CMK (cell line): ENCODE measurements at places on chromosomes 1 and 21.
A peak's percentile ranks its signal among the peaks of the same experiment; 100 is the strongest.

DNA sequence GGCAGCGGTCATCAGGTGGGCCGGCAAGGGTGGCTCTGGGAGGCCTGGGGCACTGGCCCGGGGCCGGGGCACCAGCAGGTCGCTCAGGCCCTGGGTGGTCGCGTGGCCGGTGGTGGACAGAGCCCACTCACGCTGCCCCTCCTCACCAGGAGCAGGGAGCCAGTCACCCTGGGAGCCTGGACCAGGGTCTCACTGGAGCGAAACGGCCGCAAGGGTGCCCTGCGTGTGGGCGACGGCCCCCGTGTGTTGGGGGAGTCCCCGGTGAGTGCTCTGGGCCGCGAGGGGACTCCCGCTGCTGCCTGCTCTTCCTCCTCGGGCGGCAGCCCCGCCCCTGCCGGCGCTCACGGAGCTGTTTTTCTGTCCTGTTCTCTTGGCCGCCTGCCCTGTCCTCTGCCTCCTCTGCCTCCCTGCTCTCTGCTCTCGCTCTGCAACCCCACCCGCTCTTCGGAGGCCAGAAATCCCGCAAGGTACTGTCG, 23.5 kb downstream of the RNF223 start:
- no peak for DNase-seq

DNA sequence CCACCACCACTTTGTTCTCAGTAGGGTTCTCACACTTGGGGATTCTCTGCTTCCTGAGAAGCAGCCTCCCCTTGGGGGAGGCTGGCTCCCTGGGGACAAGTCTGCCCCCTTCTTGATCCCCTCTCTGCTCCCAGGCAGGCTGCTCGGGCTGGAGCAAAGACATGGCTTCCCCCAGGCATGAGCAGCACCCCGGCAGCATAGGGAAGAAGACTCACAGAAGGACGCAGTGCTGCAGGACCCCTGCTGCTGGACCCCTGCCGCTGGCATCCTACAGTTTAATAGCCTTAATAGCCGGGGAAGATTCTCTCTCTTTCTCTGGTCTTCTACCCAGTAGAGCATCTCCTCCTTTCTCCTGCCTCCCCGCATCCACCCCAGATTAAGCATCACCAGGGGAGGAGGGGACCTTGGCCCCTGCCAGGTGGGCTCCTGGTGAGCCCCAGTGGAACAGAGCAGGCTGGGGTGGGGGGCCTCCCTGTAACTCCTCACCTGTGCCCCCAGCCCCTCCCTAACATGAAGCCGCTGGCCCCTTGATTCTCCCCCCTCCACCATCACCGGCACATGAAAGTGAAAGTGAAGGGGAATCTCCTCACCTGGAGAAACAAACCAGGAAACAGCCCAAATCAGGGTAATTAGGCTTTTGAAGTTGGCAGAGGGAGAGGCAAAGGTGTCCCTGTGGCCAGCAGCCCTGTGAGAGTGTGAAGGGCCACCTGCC, 2.5 kb downstream of the WNT3A start:
- DNase-seq, result no peak

GRCh38 chr1:168138134-168138533, 1.4 kb upstream of the GPR161 start:
- no peak for DNase-seq

DNA sequence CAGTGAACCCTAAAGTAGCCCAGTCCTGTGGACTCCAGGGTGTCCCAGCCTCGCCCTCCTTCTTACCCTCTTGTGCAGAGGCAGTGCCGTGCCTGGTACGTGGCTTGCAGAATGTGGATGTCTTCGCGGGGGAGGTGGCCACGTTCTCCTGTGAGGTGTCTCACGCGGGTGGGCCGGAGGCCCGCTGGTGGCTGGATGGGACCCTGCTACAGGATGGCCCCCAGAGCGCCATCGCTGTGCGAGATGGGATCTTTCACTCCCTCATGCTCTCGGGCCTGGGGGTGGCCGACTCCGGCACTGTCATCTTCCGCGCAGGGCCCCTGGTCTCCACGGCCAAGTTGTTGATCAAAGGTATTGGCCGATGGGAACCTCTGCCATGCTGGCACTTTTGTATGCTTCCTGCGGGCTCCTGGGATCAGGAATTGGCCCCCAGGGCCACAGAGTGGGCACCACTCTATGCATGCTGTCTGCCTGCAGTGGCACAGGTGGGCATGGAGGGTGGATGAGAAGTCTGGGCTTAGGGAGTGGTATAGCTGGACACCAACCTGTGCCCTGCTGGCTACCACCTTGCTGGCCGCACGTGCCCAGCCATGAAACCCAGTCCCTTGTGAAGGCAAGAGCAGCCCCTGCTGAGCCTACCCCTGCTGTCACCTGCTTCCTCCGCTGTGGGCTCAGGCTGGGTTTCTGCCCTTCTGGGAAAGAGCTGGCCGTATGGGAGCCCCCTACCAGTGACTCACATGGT, 92.9 kb downstream of the TRIM11 start:
- no peak for DNase-seq

DNA sequence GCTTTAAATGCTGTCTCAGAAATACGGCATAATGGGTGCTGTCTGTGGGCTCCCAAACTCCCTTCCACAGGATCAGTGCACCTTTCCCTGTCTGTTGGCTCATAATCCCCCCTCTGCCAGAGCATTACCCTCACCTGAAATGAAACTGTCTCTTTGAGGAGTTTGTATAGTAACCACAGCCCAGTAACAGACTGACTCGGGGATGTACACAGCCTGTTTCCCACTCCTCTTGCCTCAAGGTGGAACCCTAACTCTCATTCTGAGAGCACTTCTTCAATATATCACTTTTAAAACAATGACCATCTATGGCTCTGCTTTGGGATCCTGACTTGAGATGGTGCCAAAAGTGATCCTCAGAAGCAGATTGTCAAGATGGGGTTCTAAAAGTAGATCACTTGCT, 332.5 kb downstream of the AMY1C start:
- DNase-seq, result no peak

DNA sequence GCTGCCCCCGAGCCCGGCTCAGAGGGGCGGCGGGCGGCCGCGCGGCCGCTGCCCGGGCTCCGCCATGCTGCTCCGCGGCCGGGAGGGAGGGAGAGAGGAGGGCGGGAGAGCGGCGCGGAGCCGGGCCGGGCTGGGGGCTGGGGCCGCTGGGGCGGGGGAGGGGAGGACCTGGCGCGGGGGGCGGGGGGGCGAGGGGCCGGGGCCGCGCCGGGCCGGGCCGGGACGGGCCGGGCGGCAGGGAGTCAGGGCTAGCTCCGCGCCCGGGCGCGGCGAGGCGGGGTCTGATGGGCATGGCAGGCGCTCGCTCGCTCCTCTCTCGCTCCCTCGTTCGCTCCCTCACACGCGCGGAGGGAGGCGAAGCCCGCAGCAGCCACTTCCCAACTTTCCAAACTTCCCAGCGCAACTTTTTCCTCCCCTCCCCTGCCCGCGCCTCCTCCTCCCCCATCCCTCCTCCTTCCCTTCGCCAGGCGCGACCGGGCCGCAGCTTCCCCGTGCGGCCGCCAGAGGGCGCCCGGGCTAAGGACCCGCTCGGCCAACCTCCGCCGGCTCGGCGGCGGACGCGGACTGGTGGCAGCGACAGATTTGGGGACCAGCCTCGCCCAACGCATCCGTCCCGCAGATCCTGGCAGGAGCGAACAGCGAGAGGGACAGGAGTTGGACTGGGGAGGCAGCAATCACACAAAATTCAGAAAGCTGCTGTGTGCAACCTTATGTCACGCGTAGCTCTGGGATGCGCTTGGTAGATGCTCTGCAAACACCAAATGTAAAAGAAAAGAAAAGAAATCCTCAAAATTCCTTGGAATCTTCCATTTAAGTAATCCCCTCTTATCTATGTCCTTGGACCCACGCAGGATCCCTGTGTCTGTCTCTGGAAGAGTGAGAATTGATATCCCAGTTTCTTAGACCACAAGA, at the start of gene TRABD2B:
TSS of gene TRABD2B (minus strand) at position 97 of the 912 bp plus-strand sequence.
- peak; percentile 21 for DNase-seq

GRCh38 chr21:39851002-39851618, 16.1 kb upstream of the PCP4 start:
- no peak for DNase-seq

DNA sequence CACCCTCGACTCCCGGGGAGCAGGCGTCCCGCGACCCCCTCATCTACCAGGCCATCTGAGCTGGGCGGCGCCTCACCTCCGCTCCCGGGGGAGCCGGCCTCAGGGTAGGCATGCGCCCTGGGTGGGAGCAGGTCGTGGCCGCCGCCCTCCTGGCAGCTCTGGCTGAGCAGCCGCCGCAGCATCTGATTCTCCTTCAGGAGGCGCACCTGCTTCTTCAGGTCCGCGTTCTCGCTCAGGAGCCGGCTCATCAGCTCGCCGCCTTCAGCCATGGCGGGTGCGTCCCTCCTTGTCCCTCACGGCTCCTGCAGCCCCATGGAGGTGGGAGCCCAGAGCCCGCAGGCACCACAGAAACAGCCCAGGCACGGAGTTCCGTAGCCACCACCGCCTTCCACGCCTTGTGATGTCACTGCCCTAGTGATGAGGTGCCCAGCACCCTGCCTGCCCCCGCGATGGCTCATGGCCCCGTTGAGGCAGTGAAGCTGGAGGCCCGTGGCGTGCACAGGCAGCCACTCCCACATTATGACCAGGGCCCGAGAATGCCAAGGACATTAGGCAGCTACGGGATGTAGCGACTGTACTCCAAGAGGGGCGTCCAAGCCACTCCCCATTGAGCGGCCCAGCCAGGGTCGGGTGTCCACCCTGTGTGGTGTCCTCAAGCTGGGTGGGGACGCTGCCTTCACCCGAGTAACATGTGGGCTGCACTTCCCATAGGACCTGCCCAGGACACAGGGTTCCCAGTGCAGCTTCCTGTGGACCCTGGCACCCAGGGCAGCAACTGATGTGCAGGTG, 1.5 kb downstream of the SPATC1L start:
- peak; percentile 29 for DNase-seq

DNA sequence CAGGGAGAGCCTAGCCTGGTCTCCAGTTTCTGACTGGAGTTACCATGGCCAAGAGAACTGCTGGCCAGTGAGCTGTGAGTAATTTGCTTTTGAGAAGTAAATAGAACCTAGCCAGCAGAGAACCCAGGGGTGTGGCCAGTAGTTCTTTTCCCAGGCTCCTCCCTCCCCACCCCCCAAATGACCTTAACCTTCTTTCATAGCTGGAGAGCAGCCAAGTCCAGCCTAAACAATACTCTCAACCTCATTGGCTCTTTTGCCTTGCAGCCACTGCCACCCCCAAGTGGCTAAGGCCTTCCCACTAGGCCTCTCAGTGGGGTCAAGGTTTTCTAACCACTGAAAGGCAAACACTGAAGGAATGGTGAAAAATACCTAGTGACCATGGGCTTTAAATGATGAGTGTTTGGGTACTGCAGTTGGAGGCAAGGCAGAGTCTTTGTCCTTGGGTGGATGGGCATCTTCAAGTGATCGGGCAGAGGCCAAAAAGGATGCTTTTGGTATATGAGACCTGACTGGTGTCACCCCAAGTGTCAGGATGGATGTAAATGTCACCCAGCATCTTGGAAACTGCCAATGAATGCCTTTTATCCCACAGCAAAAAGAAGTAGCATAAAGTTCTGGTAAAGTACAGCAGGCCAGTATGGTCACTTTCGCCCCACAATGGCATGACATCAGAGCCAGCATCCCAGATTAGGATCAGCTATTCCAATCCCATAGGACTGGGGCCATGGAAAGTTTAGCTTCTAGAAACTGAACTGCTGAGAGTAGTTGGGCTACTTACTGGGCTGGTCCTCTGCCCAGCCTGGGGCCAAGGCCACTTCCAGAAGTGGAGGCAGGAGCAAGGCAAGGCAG, 3.5 kb upstream of the PIGV start:
- DNase-seq, result peak; percentile 89

- no peak for DNase-seq
Observed at GRCh38 chr1:59199719-59200376, 97.0 kb upstream of the FGGY start.

- DNase-seq, result no peak
Observed at GRCh38 chr1:54018635-54019034, 649 bp upstream of the LDLRAD1 start.

DNA sequence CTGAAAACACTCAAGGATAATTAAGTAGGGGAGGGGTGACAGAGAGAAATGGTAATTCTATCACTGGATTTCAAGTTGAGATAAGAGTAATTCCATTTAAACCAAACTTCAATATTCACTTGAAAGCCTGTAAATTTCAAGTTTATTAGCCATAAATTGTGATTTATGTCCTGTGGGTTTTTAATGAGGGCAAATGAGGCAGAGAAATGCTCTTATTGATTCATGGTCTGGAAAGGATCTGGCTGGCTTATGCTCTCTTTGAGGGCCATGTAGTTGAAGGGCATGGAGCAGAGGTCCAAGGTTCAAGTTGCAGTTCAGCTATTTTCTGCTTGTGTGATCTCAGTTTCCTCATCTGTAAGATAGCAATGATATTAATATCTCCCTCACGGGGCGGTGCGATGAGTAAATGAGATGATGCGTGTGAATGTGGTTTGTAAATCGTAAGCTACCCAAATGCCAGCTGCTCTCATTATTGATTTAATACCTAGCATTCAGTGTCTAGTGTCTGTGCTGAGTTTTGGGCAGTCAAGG, 12.3 kb downstream of the OLFML3 start:
- DNase-seq, result no peak

- no peak for DNase-seq
Observed at GRCh38 chr1:11150326-11150725, 38.8 kb upstream of the ANGPTL7 start.

GRCh38 chr1:6093611-6094010, 47.9 kb downstream of the KCNAB2 start:
- DNase-seq, result no peak

DNA sequence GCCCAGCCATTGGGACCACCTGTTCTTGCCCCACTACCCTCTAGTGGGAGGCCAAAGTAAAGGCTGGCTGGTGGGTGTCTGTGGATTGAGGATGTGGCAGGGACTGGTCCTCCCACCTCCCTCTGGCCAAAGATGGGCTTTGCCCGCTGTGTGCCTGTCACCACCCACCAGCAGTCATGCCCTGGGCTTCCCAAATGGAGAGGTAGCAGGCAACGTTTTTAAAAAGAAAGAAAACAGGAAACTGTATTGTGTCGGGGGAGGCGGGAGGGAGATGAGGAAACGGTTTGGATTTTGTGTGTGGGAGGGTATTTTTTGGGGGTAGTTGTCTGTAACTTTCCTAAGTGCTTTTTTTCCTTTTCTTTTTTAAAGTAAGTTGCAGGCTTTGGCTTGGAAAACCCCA, 30.1 kb downstream of the SZRD1 start:
- DNase-seq, result no peak

GRCh38 chr1:180486092-180486491, 16.3 kb downstream of the ACBD6 start:
- DNase-seq, result no peak

- no peak for DNase-seq
Observed at GRCh38 chr1:93692983-93693591, 11.4 kb upstream of the BCAR3 start.

DNA sequence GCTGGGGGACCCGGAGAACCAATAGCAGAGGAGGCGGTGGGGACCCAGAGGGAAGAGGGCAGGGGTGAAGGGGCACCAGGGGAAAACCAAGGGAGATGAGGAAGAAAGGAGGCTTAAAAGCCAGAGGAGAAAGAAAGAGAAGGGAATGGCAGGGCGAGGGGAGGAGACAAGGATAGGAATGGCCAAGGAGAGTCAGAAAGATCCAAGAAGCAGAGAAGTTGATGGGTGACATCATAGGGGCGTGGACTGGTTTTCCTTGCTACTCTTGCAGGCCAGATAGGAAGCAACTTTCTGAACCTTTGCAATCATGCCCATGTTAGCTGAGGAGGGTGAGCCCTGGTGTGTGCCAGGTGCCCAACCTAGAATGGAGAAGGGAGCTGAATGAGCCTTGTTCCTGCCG, 5.4 kb downstream of the NPR1 start:
- no peak for DNase-seq

GRCh38 chr1:191290441-191290840, 812.8 kb upstream of the BRINP3 start:
- no peak for DNase-seq
